Activated T-cell treated with anti-CD3 and anti-CD28 coated beads for 1 hour (primary cell): ENCODE measurements at places on chromosomes 6 and 20.

GRCh38 chr6:135811644-135812526 is 39.6 kb upstream of the PDE7B start:
- DNase-seq, result no peak

DNA sequence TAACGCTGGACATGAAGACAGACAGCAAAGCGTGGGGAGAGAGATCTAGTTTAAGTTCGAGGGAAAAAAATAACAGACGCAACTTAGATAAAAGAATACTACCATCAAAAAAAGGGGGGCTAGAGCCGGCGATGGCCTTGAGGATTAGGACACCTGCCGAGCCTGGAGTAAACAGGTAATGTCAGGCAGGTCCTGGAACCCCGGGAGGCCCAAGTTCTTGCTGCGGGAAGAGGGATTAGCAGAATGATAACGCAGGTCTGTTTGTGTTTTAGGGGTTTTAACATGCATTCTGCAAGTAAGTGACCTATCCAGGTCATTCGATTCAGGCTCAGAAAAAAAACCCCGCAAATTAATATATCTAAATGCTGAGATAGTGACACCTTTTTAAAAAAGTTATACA is 754 bp upstream of the TMEM170B start:
- no peak for DNase-seq

- DNase-seq, result no peak
These were observed 45.0 kb upstream of the MOXD1 start for GRCh38 chr6:132446141-132446854.

DNA sequence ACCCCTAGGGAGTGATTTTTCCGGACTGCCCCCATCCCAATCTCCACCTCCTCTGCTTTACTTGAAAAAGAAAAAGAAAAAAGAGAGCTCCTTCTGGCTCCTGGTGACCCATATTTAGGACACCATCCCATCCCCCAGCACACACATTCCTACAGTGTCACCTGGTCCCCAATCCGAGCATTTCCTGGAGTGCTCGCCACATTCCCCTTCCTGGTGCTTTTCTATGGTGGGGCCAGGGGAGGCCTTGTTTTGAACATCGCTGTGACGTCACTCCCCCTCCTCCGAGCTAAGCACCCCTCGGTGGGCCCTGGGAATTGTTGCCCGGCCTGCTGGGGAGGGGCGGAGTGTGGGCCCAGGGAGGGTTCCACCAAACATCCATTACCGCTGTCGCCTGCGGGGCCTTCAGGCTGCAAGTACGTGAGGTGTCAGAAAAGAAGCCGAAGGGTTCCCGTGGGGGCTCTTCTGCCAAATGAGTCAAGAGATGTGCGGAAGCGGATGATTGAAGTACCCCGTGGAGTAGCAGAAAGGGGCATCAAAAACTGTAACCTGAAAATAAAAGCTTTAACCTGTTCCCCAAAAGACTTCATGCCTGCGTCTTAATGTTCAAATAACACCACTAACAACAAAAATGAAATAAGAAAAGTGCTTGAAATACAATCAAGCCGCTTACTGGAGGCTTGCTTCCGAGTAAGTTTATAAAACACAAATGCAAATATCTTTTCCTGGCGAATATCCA is 2.8 kb upstream of the FOXC1 start:
- no peak for DNase-seq

- no peak for DNase-seq
These were observed 211.5 kb upstream of the FOXA2 start for GRCh38 chr20:22795871-22796270.

- DNase-seq, result peak; percentile 17
These were observed 539 bp downstream of the CDYL start for GRCh38 chr6:4776493-4777393.

DNA sequence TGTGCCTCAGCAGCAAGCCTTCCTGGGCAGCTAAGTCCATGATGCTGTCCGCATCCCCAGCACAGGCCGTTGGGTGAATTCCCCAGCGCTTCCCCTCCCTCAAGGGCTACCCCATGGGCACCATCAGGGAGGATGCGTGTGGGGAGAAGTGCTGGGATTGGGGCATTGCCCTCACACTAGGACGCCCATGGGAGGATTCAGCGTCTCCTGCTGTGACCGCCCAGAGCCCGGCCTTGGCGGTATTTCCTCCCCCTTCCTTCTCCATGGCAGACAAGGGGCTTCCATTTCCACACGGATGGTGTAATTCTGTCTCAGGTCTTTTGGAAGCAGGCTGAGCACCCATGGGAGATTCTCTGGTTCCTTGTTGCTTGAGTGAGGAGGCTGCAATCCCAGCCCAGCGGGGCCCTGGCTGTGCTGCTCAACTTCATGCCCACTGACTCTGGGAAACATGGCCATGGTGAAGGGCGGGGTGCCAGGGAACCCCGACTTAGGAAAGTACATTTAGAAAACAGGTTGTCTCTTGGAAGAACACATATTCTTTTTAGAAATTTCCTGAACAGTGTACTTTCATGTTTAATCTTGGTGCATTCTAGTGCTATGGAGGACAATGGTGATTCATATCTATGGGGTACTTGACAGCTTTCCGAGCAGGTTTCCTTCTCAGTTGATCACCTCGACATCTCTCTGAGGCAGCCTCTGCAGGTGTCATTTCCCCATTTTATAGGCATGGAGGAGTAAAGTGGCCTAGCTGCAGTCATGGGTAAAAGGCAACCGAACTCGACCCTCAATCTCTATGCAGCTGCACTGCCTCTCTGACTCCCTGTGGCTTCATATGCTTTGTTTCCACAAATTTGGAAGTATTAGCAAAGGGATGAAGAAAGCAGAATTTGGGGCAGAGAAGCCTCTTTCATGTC is 178.2 kb upstream of the CST7 start:
- no peak for DNase-seq

DNA sequence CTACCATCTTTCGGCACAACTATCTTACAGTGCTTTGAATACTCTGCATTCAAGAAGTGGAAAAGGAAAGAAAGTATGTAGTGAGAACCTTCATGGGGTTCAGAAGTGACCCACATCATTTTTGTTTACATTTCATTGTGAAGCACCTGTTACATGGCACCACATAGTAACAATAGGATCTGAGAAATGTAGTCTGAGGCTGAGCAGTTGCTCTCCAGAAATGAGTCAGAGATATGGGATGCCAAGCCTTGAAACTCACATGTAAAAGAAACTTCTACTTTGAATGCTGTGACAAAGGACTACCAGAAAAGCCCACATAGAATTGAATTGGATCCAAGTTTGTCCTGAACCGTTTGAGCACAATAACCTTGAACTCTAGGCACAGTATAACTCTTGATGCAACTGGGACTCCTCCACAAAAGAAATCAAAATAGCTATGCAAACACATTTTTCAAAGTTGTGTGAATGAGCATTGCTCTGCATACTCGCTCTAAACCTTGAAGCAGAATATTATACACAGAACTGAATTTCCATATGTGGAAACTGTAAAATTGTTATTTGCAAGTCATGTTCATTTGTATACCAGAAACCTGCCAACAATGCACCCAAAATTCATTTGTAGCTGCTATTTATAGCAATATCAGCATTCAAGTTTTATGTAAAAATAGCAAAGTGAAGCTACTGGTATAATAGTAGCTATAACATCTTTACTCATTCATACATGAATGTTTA is 400.9 kb upstream of the POU3F2 start:
- no peak for DNase-seq
